ENCODE measurements at places on chromosomes 3 and 15.

DNA sequence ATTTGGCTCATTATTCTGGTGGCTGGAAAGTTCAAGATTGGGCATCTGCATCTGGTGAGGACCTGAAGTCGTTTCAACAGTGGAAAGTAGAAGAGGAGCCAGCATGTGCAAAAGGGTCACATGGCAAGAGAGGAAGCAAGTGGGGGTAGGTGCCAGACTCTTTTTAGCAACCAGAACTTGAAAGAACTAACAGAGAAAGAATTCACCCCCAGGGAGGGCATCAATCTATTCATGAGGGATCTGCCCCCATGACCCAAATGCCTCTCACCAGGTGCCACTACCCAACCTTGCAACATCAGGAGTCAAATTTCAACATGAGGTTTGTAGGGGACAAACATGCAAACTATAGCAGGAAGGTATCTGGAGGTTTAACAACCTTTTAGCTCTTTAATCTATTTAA is 10.3 kb upstream of the RYK start:
- no peak for DNase-seq

DNA sequence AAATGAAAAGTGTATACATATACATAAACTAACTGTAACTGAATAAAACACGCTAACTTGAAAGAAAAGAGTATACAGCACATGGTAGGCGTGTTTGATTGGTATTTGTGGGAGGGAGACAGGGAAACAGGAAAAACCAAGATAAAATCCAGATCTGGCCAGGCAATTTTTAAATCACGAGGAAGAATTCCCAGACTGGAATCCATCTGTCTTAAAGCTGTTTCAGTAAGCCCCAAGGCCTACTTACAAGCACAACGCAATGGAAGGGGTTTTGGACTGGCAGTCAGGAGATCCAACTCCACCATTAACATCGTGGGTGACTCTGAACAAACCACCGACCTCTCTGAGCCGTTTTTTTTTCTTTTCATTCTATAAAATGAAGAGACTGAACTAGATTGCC is 195.8 kb downstream of the OSBPL10 start:
- DNase-seq, result no peak

DNA sequence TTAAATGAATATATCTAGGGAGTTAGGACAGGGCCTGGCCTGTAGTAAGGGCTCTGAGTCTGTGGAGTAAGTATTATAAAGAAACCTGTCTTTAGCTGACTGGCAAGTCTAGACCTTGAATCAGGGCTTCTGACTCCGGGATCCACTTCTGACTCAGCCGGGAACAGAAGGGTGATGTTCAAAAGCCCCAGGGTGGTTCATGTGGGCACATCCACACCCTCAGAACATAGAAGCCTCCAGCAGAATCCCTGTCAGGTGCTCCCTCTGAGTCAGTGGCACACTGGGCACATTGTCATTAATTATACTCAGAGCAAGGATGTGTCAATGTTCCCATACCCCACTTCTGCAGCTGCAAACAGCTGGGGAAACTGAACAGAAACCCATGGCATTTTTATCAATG is 26.7 kb upstream of the SNRK start:
- no peak for DNase-seq

DNA sequence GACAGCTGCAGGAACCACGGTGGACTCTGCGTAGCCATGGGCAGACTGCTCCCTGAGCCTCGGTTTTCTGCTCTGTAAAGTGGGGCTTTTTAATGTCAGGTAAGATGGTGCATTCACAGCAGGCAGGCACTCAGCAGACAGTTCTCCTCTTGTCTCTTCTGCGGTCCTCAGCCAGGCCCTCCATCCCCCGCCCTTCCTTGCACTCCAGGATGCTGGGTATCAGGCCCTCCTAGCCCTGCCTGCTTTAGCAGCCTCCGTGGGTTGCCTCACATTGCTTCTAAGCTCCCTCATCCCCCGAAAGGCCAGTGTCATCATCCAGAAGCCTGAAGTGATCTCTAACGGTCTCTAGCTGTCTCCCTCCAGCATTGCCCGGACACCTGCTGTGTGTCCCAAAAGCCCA is 115.7 kb downstream of the WNT7A start:
- DNase-seq, result no peak

DNA sequence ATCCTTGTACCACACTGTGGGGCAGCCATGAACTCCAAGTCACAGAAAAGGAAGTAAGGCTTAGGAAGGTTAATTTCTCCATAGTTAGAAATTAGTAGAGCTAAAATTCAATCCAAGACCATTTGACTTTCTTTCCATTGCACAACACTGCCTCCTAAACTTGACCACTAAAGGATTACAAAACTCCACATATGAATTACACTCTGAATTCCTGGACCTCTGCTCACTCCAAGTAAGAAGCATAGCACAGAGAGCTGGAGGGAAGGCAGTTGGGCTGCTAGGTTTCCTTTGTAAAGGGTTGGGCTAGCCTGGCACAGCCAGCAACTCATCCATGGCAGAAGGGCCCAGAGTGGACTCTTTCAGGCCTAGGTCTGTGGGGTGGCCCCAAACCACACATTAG is 134.4 kb downstream of the MYLK start:
- no peak for DNase-seq

GRCh38 chr15:87829332-87830050 is 427.0 kb downstream of the NTRK3 start:
- DNase-seq, result no peak

DNA sequence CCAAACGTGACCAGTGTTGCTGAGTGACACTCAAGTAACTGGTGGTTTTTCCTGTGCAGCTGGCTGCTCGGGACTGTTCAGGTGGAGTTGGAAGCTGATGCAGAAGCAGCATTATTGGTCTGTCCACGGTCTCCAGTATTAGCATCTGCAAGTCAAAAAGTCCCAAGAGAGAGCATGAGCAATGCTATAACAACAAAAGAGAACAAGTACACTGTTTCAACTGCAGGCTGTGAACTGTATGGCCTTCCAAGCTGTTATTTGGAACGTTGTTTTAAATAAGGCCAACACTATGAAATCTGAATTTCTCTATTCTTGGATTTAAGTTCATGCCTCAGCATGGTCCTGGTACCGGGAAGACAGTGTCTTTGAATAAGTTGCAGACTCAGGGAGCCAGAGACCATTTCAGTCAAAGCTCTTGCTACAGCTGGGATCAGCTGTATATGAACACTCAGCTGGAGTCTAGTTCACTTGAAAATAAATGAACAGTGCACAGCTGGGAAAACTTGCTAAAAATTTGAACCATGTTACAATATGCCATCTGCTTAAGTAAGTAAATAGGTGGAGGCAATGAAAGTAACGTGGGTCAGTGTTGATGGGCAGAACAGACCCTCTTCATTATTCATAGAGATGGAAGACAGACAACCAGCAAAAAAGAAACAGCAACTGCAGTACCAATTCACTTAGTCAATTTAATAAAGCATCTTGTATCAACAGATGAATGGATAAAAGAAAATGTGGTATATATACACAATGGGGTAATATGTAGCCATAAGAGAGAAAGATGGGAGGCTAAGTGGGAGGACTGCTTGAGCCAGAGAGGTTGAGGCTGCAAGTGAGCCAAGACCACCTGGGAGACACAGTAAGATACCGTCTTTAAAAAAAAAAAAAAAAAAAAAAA is 45.1 kb downstream of the NR1I2 start:
- peak; percentile 27 for DNase-seq

DNA sequence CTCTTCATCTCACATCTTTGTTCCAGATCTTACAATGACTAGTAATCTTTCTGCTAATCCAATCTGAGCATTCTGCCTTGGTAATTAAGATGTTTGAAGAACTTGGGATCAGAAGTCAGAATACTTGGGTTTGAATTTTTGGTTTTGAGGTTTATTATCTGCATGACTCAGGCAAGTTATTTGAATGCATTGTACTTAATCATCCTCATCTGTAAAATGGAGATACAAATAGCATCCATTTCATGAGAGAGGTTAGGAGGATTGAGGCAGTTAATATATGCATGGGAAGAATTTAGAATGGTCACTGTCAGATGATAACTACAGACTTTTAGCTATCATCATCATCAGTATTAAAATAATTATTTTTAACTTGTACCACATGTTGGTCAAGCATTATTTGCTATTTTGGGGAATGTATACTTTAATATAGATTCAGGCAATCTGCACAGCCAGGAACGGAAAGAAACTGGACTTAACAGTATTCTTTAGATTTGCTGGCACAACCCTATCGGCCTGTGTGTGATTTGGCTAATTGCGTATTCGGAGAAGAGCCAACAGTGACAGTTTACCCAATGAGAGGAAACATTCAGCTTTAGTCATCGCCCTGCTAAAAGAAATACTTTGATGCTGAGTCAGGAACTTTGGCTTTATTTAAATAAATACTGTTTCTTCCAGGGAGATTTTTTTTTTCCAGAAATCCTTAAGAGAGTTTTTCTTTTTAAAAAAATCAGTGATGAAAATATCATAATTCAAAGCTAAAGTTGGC is 600.0 kb downstream of the ROBO1 start:
- DNase-seq, result peak; percentile 62

GRCh38 chr3:55537563-55537962 is 50.5 kb upstream of the WNT5A start:
- no peak for DNase-seq

GRCh38 chr3:140584549-140584948 is 93.3 kb upstream of the TRIM42 start:
- no peak for DNase-seq

DNA sequence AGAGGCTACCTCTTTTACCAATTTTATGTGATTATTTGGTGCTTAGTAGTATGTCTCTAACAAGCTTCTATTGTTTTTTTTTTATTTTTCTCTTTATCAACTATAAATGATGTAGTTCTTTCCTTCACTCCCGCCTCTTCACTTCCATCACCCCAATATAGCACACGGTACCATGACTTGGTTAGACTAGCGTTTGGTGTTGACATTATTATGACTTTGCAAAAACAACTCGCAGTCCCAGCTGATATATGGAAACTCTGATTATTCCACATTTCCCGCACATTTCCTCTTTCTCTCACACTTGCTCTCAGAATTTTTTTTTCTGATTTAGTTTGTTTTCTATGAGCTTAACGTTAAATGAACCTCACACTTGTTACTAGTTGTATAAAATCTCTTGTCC is 162.2 kb downstream of the GREM1 start:
- no peak for DNase-seq

DNA sequence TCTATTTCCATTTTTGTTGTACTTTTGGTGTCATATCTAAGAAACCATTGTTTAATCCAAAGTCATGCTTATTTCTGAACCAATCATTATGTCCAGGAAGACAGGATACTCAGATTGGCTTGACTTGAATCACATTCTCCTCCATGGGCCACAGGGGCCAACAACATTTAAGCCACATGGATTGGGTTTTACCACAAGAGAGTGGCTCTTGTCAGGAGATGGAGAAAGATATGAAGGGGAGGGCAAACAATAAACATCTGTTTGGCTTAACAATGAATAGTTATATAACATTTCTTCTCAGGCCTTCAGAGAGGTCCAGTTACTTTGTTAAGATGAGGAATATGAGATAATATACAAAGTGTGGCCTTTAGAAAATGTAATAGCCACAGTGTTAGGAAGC is 44.6 kb downstream of the GXYLT2 start:
- DNase-seq, result no peak

GRCh38 chr3:12705981-12706380 is 42.1 kb upstream of the RAF1 start:
- no peak for DNase-seq

DNA sequence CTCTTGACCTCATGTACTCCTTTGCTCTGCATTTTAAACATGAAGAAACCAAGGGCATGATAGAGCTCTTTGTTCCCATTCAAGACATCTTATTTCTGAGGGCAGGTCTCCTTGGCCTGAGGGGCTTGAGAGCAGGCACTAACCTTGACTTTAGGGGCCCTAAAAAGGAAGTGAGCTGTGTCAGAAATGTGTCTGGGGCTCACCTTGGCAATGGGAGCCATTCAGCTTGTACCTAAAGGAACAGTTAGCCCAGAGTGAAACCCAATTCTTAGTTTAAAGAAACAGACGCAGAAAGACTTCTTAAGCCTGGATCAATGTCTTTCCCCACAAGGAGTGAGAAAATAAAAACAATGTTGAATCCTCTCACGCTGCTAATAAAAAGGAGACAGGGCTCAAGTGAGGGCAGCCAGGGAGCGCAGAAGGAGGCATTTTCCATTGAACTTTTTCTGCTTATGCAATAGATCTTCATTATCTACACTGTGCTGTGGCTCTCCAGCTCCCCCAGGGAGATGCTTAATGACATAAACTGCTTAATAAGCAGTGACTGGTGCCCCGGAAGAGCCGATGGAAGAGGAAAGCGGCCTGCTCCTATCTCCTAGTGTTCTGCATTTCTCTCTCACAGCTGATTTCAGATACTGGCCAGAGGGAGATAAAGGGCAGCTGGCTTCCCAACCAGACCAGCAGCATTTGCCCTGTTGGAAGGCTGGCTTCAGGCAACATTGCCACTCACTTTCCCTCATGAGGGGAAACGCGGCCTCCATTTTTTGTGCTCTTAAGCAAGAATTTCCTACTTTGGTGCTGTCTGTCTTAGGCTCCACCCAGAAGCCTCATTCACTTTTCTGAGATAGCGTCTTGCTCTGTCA is 152.0 kb downstream of the OPA1 start:
- DNase-seq, result peak; percentile 13

- DNase-seq, result no peak
Measured at GRCh38 chr3:180457225-180457624, 144.7 kb upstream of the TTC14 start.

GRCh38 chr3:65398953-65399352 is 639.8 kb downstream of the MAGI1 start:
- DNase-seq, result no peak

- DNase-seq, result no peak
Measured at GRCh38 chr3:153063337-153063736, 98.7 kb upstream of the RAP2B start.

DNA sequence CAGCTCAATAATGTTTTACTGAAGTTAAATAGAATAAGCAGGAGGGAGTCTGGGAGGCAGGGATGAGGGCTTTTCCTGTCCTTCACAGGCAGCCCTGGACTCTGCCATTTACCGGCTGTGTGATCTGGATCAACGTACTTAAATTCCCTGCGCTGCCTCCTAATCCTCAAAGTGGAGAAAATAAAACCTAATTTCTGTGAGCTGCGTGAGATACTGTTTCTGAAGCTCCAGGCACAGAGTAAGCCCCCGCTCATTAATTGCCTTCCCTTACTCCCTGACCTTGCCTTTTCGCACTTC is 278 bp upstream of the PDIA5 start:
- no peak for DNase-seq

DNA sequence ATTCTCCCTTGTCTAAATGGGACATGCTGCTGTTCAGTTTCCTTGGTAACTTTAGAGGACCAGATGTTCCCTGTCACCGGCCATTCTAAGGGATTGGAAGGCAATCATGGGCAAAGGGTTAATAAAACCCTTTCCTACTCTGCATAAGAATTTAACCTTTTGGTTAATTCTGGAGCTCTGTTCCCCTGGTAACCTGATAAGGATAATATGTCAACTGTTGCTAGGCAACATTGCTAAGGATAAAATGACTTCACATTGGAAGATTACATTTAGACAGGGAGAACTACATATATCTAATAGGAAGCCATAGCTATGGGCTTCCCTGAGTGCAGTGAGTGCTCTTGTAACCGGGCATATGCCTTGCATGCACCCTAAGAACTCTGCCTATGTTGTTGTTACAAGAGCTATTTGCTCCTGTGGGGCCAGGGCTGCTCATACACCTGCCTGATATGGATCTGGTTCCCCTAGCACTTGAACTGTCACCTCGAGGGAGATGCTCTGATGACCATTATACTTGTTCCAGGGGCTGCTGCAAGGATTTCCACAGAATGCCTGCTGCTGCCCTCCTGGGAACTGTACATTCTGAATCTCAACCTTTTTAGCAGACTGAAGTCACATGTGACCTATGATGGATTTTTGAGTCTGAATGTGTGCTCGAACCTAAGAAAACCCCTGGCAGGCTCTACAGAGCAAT is 326.3 kb upstream of the PDZRN3 start:
- DNase-seq, result no peak

- no peak for DNase-seq
Measured at GRCh38 chr3:148847351-148847750, 17.7 kb upstream of the CPA3 start.
